Stimulated activated CD8-positive, alpha-beta memory T cell treated with anti-CD3 and anti-CD28 coated beads, Interleukin-2, amount 100 ng/mL, for 1 hour (primary cell): ENCODE measurements at places on chromosomes 7 and 10.

DNA sequence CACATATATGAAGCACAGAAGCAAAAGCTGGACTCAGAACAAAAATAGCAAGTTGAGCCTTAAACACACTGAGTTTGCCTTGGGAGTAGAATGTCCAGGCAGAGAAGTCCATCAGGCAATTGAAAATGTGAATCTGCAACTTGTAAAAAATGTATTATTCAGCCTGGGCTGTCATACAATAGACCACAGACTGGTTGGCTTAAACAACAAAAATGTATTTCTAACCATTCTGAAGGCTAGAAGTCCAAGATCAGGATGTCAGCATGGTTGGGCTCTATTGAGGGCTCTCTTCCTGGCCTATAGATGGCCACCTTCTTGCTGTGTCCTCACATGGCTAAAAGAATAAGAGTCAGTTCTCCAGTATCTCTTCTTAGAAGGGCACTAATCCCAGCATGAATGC is 76.5 kb upstream of the CAPZA2 start:
- DNase-seq = no peak

GRCh38 chr7:30935569-30935877 is 23.9 kb downstream of the AQP1 start:
- no peak for DNase-seq

DNA sequence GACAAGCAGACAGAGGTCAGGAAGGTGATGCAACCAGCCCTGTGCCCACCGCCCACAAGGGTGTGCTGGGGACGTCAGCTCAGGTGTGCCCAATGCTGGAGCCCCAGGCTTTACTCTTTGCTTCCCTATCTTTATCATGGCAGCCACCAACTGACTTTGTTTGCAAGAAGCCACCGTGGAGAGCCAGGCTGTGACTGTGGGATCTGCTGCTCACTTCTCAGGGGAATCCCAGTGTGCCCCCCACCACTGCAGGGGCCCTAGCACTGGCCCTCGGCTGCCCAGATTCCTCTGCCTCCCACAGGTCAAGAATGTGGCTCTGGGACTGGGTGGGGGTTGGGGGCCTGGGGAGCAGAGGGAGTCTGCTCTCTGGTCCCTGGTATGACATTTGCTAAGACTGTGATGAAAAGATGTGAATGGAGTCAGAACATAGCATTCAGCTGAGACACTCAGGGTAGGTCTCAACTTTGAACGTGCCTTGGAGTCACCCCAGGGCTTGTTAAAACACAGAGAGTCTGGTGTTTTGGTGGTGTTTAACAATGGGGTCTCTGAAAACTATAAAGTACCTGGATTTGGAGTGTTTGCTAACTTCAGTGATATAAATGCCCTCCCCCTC is 47.3 kb downstream of the ARHGAP22 start:
- DNase-seq = no peak

DNA sequence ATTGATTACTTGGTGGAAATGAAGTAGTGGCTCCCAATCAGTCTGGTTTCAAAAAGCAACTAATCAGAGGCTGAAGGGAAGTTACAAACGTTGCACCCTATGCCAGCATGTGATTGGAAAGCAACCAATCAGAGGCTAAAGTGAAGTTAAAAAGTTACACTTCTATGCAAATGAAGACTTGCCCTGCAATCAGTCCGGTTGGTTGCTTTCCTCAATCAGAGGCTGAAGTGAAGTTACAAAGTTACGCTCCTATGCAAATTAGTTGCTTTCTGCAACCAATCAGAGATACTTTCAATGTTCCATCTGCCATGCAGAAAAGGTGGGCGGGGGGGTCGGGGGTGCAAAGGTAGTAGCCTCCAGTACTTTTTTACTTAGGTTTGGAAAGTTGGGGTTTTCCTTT is 1077.1 kb downstream of the TYW1 start:
- DNase-seq = no peak

DNA sequence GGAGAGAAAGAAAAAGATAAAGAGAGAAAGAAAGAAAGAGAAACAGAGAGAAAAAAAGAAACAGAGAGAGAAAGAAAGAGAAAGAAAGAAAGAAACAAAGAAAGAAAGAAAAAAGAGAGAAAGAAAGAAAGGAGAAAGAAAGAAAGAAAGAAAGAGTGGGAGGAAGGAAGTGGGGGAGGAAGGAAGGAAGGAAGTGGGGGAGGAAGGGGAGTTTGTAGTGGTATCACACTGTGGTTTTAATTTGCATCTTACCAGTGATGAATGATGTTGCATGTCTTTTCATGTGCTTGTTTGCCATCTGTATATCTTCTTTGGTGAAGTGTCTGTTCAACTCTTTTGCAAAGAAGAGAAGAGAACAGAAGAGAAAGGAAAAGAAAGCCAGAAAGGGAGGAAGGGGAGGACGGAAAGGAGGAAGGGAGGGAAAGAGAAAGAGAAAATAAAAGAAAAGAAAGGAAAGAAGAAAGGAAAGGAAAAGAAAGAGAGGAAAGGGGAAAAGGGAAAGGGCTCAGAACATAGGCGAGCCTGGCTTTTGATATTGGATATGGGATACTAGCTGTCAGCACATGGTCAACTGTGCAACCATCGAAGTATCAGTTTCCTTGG is 79.2 kb upstream of the FRMD4A start:
- no peak for DNase-seq

DNA sequence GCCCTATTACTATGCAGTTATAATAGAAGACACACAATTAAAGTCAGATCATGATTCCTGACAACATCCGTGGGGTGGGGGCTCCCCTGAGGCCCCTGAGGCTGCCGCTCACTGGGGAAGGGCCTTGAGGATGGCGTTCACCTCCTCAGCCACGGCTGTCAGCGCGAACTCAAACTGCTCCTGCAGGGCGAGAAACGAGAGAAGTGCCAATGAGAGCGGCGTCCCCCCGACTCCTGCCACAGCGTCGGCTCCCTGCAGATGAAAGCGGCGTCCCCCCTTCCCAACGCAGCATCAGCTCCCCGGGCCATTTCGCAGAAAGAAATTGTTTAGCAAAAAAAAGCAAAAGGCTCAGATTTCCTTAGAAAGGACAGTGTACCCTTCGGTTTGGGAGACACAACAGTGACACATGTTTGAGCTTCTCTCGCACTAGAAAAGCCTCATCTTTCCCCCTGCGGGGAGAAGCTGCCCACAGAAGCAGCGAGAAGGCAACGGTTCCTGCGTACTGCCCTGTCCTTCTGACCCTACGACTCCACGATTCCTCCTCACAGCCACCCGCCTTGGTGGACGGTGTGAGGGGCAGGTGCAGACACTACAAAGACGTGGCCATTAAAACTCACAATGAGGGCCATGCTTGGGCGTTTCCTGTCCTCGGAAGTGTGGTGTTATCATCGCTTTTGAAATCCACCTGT is 203.9 kb downstream of the DNAJB6 start:
- no peak for DNase-seq

DNA sequence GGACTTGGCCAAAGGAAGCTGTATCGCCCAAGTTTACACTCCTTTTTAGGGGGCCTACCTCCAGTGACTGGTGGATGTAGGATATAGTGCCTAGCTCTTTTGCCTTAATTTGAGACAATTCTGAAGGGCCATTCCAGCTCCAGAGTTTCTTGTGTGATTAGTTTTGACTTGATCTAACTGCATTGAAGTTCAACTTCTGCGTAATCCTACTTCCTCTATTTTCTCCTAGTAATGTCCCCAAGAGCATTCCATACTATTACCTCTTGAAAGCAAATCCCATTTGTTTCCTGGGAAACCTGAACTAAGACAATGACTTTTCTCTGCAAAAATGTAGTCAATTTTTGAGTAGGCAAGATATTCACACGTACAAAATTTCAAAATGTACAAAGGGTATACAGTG is 4.7 kb upstream of the H2AZ2 start:
- no peak for DNase-seq

DNA sequence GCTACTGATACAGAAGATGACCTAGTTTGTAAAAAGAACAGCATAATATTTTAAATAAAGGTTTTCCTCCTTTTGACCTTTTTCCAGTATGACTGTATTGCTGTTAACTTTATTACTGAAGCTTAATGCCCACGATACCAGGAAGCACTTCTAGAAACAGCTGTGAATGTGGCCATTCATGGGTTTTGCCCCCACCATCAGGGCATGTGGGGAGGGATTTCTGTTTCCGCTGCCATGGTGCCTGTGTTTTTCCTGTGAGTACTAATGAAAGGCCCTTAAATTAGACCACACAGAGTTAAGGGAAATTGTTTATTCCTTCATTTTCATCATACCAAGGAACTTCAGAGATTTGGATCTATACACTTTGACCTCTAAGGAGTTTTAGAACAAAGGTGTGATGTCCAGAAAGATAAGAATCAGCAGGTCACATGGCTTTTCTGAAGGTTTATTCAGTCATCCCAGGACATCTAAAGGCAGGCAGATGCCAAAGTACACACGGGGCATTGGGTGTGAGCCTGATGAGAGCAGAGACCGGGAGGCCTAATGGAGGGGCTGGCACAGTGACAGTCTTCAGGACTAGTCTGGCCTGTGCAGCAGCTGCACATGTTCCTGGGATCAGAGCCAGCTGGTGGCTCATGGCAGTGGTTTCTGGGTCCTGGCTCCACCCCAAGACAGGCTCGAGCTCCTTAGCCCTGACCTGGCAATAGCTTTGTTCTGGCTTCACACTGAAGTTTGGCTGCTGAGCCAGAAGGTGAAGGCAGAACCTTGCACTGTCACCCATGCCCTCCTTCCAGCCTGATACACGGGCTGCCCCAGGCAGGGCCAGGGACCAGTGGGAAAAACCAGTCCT is 190.9 kb downstream of the REEP3 start:
- DNase-seq = no peak

GRCh38 chr7:46725838-46726237 is 804.8 kb upstream of the IGFBP3 start:
- no peak for DNase-seq

DNA sequence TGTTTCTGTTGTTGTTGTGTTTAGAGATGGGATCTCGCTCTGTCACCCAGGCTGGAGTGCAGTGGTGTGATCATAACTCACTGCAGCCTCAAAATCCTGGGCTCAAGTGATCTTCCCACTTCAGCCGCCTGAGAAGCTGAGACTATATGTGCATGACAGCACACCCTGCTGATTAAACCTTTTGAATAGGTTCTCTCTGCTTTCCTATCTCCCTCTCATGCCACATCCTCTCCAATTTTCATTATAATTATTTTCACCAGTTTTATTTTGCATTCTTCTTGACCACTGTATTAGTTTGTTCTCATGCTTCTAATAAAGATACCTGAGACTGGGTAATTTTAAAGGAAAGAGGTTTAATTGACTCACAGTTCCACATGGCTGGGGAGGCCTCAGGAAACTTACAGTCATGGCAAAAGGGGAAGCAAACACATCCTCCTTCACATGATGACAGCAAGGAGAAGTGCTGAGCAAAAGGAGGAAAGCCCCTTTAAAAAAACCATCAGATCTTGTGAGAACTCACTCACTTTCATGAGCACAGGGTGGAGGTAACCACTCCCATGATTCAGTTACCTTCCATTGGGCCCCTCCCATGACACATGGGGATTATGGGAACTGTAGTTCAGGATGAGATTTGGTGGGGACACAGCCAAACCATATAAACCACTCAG is 12.9 kb downstream of the AGK start:
- DNase-seq = no peak

GRCh38 chr10:26214551-26215395 is 1.8 kb upstream of the GAD2 start:
- no peak for DNase-seq

GRCh38 chr7:101564778-101565211 is 64.3 kb downstream of the MYL10 start:
- DNase-seq = no peak

GRCh38 chr7:3174515-3175284 is 126.4 kb upstream of the SDK1 start:
- no peak for DNase-seq

- DNase-seq = no peak
These were observed 24.5 kb downstream of the STEAP1 start for GRCh38 chr7:90178679-90179278.

GRCh38 chr7:113004726-113005454 is 81.7 kb downstream of the GPR85 start:
- no peak for DNase-seq

- DNase-seq = no peak
These were observed 304.7 kb downstream of the BICC1 start for GRCh38 chr10:58817201-58817846.

- DNase-seq = no peak
These were observed 10.1 kb downstream of the THNSL1 start for GRCh38 chr10:25026463-25026862.
